ENCODE measurements at places on chromosomes 1 and 21. TPM values are rescaled to one million over a fixed set of nuclear protein-coding genes. Genes with fewer than 3 reads are reported as not detected.

The SPRR2B gene
- not detected for total RNA-seq

The FCRLB gene
- 0.59 TPM for total RNA-seq

The GJA4 gene
- total RNA-seq, result not detected

The ZNF648 gene
- total RNA-seq, result 0.23 TPM

The PRRX1 gene
- total RNA-seq, result 8.9 TPM

The MRPL37 gene
- 57.6 TPM for total RNA-seq

The ETV3L gene
- total RNA-seq, result not detected

The OR2T2 gene
- total RNA-seq, result not detected

The TSPEAR gene
- 0.11 TPM for total RNA-seq

The AMY1C gene
- total RNA-seq, result not detected

The CHI3L2 gene
- total RNA-seq, result not detected

The GRIK1 gene
- 5.4 TPM for total RNA-seq

The RCAN3 gene
- total RNA-seq, result 9.5 TPM

The KCNA3 gene
- total RNA-seq, result 0.45 TPM

The SNX7 gene
- total RNA-seq, result 16.1 TPM

The GJC2 gene
- 2.5 TPM for total RNA-seq

The CLDN17 gene
- not detected for total RNA-seq

The TINAGL1 gene
- total RNA-seq, result 212 TPM

The SH3BP5L gene
- 26.9 TPM for total RNA-seq
